ENCODE measurements at places on chromosomes 1 and 21. TPM values are rescaled to one million over a fixed set of nuclear protein-coding genes. Genes with fewer than 3 reads are reported as not detected.

The PLPPR4 gene
- total RNA-seq = 0.11 TPM

The HORMAD1 gene
- not detected for total RNA-seq

DNA sequence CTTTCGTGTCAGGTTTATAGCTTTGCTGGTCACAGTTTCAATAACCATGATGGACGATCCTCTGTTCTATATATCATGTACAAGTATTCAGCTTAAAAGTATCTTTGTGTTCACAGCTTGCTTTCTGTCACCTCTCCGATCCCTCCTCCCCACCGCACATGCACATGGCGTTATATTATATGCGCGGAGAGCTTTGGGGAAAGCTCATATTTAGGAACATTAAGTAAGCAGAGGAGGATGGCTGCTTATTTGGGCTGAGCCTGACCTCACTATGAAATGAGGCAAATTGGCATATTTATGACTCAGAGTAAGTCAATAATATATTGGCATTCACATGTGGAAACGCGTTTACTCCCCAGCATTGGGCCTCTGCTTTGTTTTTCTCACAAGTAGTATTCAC is 360.5 kb downstream of the HLX start:
- no peak for DNase-seq

DNA sequence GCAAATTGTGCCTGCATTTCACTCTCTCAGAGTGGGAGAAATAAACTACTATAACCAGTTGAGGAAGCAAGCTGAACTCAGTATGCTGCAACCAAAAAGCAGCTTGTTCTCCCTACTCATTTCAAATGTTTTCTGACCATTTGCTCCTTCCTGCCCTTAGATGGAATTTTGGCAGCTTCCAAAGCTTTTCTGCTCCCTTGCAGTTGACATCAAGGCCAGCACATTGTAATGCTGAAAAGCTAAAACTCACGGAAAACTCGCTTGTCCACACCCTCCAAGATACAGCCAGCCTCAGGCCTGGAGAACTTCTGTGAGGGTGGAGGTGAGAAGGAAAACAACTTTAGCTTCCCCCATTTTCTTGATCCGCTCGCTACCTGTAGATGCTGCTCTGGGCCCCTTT is 5.0 kb upstream of the CHML start:
- DNase-seq = no peak

DNA sequence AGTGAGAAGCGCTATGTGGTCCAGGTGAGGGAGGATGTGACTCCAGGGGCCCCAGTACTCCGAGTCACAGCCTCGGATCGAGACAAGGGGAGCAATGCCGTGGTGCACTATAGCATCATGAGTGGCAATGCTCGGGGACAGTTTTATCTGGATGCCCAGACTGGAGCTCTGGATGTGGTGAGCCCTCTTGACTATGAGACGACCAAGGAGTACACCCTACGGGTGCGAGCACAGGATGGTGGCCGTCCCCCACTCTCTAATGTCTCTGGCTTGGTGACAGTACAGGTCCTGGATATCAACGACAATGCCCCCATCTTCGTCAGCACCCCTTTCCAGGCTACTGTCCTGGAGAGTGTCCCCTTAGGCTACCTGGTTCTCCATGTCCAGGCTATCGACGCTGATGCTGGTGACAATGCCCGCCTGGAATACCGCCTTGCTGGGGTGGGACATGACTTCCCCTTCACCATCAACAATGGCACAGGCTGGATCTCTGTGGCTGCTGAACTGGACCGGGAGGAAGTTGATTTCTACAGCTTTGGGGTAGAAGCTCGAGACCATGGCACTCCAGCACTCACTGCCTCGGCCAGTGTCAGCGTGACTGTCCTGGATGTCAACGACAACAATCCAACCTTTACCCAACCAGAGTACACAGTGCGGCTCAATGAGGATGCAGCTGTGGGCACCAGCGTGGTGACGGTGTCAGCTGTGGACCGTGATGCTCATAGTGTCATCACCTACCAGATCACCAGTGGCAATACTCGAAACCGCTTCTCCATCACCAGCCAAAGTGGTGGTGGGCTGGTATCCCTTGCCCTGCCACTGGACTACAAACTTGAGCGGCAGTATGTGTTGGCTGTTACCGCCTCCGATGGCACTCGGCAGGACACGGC is 2.2 kb downstream of the CELSR2 start:
- DNase-seq = no peak

DNA sequence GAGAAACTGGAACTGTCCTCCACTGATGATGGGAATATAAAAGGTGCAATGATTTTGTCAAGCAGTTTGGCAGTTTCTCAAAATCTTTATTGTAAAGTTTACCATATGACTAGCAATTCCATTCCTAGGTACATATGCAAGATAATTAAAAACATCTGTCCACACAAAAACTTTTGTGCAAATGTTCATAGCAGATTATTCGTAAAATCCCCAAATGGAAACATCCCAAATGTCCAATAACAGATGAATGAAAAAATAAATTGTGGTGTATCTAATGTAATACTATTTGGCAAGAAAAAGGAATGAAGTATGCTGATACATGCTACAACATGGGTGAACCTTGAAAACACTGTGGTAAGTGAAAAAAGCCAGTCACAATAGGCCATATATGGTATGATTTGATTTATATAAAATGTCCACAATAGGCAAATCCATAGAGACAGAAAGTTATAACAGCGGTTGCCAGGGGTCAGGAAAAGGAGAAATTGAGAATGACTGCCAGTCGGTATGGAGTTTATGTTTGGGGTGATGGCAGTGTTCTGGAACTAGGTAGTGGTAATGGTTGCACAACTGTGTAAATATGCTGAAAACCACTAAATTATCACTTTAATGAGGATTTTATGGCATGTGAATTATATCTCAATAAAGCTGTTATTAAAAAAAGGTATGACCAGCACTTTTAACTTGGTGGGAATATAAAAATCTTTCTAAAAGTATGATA is 81.7 kb upstream of the BEND5 start:
- no peak for DNase-seq

DNA sequence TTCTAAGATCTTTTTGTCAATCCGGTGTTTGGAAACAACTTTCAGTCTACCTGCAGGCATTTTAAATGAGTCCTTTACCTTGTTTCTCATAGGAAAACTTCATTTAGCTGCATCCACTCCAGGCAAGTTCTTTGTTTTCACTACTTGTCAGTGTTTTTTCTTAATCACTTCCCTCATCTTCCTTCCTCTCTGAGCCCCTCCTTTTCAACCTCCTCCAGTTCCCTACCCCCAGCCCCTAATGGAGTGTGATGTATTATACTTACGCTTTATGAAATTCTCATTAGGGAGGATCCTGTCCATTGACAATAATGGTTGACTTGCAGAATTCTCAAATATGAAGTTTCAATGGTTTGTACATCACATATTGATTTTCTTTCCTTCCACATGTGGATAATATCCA is 62.5 kb upstream of the BACH1 start:
- no peak for DNase-seq

DNA sequence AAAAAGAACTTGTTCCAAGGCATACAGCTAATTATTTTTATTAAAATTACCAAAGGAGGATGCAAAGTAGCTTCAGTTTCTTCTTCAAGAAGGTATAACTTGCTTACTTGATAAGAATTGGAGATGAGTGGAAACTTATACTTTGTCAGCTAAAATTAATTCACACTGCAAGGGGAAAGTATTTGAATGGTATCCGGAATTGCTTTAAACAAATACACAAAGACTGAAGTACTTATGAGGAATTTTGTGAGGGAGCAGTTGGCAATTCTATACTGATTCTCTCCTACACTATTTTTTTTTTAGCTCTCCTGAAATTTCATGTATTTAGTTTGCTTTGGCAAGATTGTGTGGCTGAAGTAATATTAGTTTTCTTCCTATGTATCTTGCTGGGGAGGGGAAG is 39.2 kb upstream of the GRIK1 start:
- no peak for DNase-seq

- DNase-seq = no peak
Observed at GRCh38 chr21:32916522-32917099, 109.1 kb upstream of the OLIG2 start.

DNA sequence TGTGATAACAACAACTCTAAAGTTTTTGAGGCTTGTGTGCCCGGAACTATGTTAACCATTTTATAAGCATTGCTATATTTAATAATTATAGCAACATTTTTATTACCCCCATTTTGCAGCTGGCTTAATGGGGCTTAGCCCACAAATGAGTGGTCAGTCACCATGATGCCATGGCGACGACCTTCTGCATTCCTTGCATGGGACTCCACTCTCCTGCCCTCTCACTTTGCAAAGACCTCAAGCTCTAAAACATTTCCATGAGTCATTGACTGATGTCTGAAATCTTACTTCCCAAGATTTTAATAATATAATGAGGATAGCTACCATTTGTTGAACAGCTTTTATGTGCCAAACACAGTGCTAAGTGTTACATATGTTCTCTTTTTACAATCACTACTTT is 15.4 kb downstream of the NGF start:
- DNase-seq = no peak

DNA sequence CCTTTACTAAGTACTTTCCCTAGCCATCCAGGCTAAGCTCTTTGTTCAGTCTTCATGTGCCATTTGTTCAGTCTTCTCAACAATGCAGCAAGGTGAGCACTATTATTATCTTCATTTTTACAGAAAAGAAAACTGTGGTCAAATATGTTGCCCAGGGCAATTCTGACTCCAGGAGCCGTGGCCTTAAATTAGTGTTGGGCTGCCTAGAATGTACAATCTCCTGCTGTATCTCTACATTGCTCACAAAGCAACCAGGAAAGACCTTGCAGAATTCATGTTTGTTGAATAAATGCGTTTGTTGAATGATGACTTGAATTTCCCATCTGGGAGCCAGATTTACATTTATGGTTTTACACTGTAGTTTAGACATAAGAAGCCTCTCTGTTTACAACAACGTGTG is 14.2 kb downstream of the CD101 start:
- DNase-seq = no peak

DNA sequence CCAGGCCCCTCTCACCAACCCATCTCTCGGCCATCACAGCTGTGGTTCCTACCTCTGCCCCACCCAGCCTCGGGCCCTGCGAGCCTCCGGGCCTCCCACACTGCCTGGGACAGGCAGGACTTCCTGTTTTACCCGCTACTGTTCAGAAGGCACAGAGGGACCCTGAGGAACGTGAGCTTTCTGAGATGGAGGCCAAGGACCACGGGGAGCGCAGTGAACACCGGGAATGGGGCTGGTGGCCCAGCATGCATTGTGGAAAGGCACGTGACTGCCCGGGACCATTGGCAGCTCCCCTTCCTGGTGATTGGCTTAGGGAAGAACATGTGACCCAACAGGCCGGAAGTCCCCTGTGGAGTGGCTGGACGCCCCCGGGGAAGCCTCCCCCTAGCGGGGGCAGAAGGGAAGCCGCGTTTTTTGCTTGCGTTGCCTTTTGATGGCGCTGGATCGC is 7.0 kb downstream of the S100B start:
- DNase-seq = no peak

GRCh38 chr1:236688705-236689104 is 2.4 kb downstream of the ACTN2 start:
- no peak for DNase-seq
